OCI-M1 (cell line): ENCODE measurements at places on chromosomes 1 and 21.
A peak's percentile ranks its signal among the peaks of the same experiment; 100 is the strongest.

DNA sequence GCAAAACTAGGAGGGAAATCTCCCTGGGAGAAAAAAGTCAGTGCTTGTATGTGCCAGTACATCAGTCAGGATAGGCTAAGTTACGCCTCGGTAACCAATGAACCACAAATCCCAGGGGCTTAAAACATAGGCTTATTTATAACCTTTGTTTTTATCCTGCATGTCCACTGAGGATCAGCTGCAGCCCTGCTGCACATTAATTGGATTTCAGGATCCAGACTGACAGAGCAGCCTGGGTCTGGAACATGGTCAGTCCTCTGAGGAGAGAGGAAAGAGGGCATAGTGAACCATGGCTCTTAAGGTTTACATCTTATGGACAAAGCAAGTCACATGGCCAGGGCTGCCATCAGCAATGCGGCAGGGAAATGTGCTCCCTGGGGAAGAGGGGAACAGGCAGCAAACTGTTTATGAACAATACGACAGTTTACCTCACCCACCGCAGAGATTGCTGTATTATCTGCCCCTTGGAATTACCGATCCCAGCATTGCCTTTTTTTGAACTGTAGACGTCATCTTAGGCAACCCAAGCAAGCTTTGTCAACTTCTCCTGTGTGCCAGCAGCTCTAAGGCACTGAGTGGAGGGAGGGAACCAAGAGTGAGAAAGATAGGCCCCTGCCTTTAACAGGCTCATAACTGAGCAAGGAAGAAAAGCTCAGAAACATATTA lies 9.1 kb upstream of the SPRR4 start:
- no peak for DNase-seq

DNA sequence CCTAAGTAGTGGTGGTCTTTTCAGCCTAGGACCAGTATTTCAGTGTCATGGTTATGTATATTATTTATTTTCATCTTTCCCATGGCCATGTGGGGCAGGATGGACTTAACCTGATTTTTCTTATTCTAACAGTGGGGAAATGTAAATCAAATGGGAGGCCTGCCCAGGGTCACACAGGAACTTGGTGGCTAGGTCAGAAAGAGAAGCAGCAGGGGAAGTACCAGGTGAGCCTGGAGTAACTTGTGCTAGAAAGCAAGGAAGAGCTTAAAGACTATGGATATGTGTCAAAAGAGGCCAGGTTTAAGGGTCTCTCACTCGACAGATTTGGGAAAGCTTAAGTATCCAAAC lies 936 bp downstream of the ZFP69B start:
- DNase-seq = no peak

DNA sequence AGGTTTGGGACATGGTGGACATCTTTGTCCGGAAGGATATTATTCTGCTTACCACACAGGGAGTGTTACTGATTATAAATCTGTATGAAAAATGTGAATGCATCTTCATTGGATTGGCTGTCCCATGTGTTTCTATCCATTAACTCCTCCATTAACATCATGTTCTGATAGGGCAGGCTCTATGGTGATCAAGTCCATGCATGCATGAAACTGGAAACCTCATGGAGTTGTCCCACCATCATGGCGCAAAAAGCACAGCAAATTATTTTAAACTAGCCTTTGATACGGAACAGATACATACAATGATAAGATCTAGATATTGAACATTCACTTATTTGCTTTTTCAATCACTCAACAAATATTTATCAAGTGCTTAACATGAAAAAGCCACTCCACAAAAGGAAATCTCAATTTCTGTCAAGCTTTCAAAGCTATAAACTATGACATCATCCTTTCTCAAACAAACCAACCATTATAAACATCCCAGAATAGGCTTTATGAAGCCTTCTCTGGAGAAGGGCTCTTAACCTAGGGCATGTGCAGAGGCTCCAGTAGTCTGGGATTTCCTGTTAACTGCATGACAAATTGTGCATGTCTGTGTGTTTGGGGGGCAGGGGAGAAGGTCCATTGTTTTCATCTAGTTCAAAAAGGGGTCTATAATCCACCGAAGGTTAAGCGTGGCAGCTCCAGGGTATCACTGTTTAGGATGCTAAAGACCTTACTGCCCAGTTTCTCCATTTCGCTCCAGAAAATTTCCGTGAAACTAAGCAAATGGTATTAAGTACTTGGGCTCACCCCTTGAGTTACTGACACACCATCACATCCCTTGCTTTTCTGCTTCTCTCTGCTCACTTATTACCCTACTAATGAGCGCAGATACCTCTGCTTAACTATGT lies 46.1 kb downstream of the ADAMTS1 start:
- DNase-seq = no peak

GRCh38 chr1:22351768-22352080 lies 99.9 kb upstream of the ZBTB40 start:
- no peak for DNase-seq

DNA sequence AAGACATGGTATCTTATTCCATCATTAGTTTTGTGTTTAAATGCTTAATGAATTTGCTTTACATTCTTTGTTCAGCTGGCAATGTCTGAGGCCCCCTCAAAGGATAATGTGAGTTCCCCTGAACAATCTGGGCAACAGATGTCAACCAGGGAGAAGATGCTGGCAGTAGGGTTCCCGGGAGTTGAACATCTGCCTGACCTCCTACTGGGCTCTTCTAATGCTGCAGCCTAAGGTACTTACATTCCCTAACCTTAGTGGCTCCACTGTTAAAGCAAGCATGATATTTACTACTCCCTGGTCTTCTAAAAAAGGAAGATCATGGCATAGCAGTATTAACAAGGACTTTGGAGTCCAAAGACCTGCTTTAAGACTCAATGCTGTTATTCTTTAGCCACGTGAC lies 574.9 kb upstream of the NR5A2 start:
- DNase-seq = no peak

- DNase-seq = no peak
Observed at GRCh38 chr1:86748622-86749373, 44.4 kb downstream of the SH3GLB1 start.

DNA sequence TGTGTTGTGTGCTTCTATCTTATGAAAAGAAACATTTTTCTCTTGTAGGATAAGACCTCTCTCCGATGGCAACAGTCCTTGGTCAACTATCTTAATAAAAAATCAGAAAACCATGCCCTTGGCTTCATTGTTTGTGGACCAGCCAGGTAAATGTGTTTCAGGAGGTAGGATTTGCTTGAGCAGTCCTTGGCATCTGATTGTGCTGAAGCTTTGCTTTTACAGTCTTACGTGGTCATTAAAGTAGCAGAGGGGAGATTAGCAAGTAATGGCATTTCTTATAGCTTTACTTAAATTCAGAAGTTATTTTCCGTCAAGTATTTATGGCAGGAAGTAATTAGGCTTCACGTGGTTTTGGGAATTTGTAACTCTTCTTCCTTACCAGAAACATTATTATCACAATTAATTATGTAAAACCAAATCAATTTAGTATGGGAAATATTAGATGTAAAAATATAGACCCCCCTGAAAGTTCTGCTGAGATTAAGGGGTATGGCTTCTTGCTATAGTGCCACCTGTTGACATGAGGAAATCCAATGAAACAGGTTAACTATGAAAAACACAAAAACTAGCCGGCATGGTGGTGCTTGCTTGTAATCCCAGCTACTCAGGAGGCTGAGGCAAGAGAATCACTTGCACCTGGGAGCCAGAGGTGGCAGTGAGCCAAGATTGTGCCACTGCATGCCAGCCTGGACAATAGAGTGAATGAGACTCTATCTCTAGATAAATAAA lies 49.0 kb downstream of the MAP3K21 start:
- DNase-seq = no peak

DNA sequence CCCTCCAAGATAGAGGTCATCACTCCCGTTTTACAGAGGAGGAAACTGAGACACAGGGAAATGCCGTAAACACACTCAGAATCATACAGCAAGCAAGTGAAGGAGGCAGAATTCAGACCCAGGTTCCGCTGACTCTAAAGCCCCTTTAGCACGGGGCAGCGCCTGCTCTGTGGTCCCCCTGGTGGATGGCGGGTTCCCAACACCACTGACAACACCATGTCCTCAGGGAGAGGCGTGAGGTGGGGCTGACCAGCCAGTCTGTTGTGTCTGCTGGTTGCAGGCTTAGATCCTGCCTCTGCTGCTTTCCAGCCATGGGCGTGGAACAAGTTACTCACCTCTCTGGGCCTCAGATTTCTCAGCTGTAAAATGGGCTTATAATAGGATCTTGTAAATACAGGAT lies 617.3 kb downstream of the MATN1 start:
- peak; percentile 10 for DNase-seq

DNA sequence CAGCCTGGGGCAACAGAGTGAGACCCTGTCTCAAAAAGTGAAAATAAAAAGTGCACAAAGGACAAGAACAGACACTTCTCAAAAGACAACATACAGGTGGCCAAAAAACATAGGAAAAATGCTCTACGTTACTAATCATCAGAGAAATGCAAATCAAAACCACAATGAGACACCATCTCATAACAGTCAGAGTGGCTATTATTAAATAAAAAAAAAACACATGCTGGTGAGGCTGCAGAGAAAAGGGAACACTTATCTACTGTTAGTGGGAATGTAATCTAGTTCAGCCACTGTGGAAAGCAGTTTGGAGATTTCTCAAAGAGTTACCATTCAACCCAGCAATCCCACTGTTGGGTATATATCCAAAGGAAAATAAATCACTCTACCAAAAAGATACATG lies 173.2 kb downstream of the SMYD3 start:
- DNase-seq = no peak

DNA sequence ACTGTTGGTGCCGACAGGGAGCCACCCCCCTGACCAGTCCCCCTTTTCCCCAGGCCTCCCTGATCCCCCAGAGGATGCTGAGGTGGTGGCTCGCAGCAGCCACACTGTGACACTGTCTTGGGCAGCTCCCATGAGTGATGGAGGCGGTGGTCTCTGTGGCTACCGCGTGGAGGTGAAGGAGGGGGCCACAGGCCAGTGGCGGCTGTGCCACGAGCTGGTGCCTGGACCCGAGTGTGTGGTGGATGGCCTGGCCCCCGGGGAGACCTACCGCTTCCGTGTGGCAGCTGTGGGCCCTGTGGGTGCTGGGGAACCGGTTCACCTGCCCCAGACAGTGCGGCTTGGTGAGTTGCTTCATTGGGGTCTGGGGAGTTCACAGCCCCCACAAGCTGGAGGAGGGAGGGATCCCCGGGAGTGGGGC lies 89.2 kb downstream of the TRIM11 start:
- no peak for DNase-seq

- peak; percentile 28 for DNase-seq
Observed at GRCh38 chr1:1000357-1001056, 610 bp upstream of the HES4 start.

GRCh38 chr21:46544824-46545223 lies 60.1 kb downstream of the S100B start:
- no peak for DNase-seq

DNA sequence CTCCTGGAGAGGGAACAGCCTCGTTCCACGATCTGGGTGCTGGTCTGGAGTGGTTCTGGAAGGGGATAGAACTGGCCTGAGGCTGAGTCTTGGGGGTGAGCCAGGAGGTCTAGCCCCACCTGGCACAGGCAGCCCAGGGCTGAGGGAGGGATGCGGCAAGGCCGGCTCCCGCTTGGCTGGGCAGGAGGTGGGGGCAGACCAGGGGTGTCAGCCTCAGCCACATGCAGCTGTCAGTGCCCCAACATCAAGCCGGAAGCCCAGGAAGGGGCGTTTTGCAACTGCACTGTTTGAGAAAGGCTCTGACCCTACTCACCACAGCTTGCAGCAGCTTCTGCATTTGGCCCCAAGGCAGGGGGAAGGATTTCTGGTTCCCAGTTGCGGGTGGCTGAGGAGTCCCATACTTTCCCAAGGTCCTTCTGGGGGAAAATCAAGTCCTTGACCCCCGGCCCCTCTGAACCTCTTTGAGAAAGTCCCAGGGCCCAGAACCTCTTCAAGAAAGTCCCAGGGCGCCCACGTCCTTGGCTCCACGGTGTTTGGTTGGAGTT lies 2.0 kb downstream of the EFHD2 start:
- DNase-seq = no peak

DNA sequence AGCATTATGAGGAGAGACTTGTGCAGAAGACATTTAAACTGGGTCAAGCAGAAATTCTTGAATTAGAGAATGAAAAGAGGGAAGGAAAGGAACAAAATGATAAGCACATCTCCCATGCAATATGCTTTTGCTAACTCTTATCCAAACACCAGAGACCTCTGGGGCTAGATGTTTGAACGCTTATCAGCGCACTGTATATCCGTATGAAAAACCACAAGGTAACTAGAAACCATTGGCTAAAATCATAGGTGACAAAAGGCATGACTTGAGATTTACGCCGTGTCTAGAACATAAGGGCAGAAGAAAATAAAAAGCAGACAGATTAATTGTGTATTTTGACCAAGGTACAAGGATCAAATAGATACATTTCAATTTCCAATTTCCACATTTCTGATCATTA lies 38.0 kb upstream of the TIAM1 start:
- peak; percentile 78 for DNase-seq

DNA sequence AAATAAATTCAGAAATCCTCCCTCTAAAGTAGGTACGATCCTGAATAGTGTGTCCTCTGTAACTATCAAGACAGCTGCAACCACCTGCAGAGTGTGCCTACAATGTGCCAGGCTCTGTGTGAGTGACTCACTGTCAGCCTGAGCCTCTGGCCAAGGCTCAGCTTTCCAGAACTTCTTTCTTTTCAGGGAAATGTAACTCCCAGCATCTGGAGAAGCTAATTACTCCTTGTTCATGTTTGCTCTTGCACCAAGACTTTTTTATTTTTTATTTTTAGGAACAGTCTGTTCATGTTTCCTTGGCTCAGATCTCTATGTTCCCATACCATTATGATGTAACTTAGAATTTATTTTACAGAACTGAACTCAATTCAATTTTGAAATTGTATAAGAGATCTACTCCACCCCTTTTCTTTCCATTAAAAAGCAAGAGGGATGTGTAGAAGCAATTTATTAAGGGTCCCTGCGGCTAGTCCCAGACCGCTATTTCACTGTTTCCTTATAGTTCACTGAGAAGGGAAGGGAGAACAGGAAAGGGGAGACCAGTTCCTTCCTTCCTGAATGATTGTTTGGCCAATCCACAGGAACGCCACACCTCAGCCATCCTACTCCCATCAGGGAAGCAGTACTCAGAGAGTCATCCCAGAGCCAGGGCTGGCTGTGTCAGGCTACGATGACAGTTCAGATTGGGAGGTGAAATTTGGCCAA lies 112.4 kb upstream of the ZNF648 start:
- no peak for DNase-seq

DNA sequence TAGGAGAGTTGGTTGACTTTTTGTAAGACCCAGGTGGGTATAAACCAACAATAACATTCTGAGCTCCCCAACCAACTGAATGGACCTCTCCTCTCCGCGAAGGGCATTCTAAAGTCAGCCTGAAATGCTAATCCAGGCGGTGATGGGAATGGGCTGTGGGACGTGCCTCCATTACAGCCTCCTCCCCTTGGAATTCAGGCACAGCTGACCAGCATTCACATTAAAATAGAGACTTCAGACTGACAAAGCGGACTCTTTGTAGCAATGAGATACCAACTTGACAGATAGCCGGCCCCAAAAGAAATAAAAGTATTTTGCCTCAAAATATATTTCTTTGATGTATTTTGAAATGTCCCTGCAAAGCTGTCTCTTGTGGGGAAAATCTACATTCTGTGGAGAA lies 101.7 kb downstream of the KIF26B start:
- DNase-seq = no peak
